HT1080 (cell line): ENCODE measurements at places on chromosomes 6 and 20. TPM values are rescaled to one million over a fixed set of nuclear protein-coding genes. Genes with fewer than 3 reads are reported as not detected.

The WFDC12 gene
- not detected in 2 replicates for total RNA-seq

The CRISP2 gene
- total RNA-seq, result not detected in 2 replicates

The POM121L2 gene
- total RNA-seq, result not detected in 2 replicates

The MPC1 gene
- 38.4 and 39.6 TPM in 2 replicates for total RNA-seq

The SIRPG gene
- total RNA-seq, result 0.03 TPM in 1 of 2 replicates, not detected in the other

DNA sequence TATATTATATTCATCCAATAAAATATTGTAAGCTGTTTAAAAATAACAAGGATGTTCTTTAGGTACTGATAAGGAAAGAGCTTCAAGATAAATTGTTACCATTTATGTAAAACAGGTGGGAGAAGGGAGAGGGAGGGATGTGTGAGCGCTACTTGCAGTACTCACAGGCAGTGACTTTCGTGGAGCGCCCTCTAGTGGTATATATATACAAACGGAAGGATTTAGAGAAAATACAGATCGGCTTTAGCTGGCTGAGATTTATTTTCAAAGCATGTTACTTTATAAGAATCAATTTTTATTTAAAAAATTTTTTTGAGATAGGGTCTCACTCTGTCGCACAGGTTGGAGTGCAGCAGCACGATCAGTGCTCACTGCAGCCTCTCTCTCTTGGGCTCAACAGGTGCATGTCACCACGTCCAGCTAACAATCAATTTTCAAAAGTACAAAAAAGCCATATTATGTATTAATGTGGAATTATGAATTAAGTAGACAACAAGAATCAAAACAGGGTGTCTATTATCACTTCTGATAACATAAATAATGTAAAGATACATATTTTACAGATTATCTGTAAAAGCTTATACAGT, 3.3 kb upstream of the MOG start:
- DNase-seq, result no peak

DNA sequence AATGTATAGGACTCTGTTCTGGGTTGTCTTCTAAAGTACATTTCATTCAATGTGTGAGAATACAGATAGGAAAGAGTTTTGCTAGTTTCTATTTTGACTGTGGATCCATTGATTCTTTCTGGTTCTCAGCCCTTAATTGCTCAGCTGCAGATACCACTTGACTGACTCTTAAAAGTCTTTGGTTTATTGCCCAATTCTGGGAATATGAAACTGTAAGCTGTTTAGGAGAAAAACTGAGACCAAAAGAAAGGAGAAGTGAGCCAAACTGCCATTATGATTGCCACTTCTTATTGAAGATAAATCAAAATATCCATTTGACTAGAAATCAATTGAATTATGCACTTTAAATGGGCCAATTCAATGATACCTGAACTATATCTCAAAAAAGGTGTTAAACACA, 211.4 kb downstream of the ESR1 start:
- DNase-seq, result no peak

GRCh38 chr6:147534116-147534860, 25.8 kb downstream of the SAMD5 start:
- no peak for DNase-seq

GRCh38 chr6:73560182-73560732, 39.4 kb upstream of the EEF1A1 start:
- no peak for DNase-seq

DNA sequence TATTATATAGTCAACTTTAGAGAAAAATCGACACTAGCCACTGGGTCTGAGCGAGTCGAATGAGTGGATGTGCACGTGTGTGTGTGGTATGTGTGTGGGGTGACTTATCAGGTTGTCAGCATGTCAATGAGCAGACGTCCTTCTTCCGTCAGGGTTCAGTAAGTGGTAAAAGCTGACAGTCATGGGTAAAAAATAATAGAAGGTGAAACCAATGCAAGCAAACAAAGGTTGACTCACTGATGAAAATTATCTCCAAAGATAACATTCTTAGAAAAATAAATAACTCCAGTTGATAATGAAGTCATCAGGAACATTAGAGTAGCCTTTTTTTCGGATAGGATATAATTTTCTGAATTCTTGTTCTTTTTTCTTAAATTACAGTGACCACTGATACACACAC, 243.8 kb upstream of the FOXQ1 start:
- peak; percentile 48 for DNase-seq

GRCh38 chr6:149859938-149860337, 4.2 kb downstream of the LRP11 start:
- no peak for DNase-seq

DNA sequence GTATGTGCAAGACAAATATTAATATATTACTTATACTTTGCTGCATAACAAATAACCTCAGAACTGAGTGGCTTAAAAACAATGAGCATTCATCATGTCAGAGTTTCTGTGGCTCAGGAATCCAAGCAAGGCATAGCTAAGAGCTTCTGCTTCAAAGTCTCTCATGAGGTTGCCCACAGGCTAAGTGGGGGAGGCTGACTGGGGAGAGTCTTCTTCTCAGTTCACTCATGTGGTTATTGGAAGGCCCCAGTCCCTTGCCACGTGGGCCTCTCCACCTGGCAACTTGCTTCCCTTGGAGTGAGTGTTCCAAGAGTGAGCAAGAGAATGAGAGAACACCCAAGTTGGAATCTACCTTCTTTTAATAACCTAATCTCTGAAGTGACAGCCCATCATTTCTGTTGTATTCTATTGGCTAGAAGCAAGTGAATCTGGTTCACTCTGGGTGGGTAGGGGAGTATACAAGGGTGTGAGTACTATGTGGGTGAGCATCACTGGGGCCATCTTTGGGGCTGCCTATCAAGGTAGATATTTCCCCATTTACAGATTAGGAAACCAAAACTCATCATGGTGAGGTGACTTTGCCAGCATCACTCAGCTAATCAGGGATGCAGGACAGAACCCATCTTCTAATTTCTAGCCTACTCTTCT, 36.0 kb downstream of the DNAH8 start:
- DNase-seq, result no peak
